Adrenal gland (tissue), 19 donors: ENCODE measurements at places on chromosomes 6 and 20.
A peak's percentile ranks its signal among the peaks of the same experiment; 100 is the strongest.

DNA sequence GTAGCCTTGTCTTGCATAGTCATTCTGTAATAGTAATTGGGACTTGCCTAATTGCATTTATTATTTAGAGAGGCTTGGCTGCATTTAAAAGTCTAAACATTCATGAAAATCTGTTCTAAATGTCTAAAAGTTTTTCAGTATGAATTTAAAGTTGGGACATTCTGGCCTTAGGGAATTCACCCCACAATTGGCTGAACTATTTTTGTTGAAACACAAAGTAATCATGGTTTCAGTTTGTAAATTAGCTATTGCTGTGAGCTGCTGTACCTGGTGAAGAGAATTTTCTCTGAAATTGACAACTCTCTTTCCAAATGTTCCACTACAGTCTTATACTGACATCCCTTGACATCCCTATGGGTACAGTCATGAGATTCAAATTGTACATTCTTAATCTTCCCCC is 253.0 kb downstream of the FARS2 start:
- no peak for DNase-seq

- no peak for DNase-seq
These were observed 6.1 kb upstream of the NANP start for GRCh38 chr20:25629816-25630499.

DNA sequence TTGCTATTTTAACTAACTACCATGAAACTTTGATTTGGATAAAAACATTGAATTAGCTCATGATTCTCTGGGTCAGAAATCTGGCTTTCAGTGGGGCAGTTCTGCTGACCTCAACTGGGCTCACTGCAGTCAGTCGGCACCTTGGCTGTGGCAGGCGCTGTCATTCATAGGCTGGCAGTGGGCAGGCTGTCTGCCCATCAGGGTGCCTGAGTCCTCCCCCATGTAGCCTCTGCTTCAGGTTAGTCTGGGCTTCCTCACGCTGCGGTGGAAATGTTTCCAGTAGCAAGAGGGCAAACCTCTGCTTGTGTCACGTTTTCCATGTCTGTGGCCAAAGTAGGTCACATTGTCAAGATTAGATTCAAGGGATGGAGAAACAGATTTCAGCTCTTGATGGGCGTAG is 251.0 kb upstream of the TCF21 start:
- no peak for DNase-seq

GRCh38 chr6:35725081-35725708 is 11.6 kb upstream of the ARMC12 start:
- DNase-seq, result no peak

DNA sequence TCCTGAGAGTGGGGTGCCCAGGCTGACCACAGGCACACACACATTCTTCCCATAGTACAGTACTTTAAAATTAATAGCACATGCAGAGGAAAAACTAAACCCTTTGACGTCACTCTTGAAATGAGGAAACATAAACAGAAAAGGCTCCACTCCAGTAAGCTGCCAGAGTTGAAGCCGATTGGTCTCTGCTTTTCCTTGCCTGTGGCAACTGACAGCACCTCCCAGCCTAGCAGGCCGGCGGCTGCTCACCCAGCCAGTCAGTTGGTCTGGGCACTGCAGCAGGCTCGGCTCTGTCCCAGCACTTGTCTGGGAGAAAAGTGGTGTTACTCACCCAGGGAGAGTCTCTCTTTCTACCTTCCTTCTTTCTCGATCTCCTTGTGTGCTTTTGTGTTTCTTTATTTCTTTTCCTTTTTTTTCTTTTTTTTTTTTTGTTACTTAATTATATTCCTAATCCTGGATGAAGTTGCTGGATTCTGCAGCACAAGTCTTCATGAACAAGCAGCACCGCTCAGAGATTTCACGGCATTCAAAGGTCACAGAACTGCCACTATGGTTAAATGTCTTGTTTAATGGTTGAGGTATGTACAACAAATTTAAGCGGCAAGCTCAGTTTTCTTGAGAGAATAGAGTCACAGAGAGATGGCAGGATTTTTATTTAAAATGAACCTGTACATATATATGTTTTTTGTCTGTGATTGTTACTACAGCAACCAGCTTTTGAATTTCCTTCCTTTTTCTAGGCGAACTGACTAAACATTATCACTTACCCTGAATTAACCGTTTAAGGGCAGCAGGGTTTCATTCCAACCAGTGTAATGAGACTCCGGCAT is at the start of gene PDE7B:
PDE7B (plus strand) TSS at position 260 of the 830 bp plus-strand sequence.
- peak; percentile 79 for DNase-seq

DNA sequence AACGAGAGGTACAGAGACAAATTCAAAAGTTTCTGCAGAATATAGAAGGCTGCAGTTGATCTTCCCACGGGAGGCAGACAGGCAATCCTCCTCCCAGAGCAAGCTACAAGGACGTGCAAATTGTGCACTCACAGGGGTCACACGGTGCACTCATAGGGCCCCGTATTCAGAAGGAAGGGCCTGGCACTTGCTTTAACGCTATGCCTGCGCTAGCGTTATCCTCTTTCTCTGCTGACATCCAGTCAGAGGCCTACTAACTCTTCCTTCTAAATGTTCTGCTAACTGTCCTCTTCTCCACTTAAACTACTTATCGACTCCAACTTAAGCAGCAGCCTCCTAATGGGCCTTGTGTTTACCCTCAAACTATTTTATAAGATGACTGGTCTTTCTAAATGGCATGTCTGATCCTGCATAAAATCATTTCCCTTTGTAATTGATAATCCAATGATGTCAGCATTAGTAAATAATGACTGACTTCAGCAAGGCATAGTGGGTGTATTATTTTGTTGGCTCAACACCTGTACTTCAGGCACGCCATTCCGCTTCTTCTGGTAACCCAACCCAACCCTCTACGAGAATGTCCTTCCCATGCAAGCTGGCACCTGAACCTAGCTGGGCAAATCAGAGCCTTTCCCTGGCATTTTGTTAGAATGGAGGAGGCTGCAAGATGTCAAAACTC is 2.2 kb downstream of the IFNGR1 start:
- DNase-seq, result no peak

GRCh38 chr6:131733376-131734016 is 22.7 kb upstream of the CTAGE9 start:
- DNase-seq, result peak; percentile 4

DNA sequence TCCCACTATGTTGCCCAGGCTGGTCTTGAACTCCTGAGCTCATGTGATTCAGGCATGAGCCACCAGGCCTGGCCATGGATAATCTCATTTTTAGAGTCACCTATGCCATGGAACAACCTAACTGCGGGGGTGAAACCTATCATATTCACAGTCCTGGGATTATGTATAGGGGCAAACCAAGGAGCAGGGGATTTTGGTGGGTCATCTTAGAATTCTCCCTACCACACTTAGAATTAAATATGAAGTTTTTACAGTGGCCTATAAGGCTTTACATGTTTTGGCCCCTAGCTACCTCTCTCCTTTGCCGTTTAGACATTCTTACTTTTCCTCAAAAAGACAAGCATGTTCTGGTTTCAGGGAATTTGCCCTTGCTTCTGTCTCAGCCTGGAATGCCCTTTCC is 20.6 kb upstream of the VEGFA start:
- DNase-seq, result no peak

GRCh38 chr6:23735151-23735550 is 390.9 kb upstream of the NRSN1 start:
- DNase-seq, result no peak

- DNase-seq, result no peak
These were observed 104.1 kb upstream of the AKIRIN2 start for GRCh38 chr6:87806099-87806498.

GRCh38 chr6:14075095-14075503 is 42.5 kb upstream of the CD83 start:
- peak; percentile 57 for DNase-seq

DNA sequence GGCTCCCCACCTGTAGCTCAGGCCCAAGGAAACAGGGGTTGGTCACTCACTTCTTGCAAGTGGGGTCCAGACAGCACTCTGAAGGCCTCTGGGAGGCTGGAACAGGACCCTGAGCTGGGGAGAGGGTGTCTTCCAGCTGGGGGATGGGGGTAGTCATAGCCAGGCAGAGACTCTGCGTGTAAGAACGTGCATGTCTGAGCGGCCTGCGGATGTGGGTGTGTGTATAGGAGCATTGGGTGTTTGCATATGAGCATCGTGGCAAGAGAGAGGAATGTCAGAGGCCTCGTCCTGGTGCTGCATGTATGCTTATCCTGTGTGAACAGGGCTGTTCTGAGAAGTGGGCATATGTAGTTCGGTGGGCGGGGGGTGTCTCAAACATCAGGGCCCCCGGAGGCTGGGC is 12.1 kb downstream of the BPIFB3 start:
- DNase-seq, result no peak

GRCh38 chr20:55761100-55761499 is 244.2 kb downstream of the CBLN4 start:
- no peak for DNase-seq

DNA sequence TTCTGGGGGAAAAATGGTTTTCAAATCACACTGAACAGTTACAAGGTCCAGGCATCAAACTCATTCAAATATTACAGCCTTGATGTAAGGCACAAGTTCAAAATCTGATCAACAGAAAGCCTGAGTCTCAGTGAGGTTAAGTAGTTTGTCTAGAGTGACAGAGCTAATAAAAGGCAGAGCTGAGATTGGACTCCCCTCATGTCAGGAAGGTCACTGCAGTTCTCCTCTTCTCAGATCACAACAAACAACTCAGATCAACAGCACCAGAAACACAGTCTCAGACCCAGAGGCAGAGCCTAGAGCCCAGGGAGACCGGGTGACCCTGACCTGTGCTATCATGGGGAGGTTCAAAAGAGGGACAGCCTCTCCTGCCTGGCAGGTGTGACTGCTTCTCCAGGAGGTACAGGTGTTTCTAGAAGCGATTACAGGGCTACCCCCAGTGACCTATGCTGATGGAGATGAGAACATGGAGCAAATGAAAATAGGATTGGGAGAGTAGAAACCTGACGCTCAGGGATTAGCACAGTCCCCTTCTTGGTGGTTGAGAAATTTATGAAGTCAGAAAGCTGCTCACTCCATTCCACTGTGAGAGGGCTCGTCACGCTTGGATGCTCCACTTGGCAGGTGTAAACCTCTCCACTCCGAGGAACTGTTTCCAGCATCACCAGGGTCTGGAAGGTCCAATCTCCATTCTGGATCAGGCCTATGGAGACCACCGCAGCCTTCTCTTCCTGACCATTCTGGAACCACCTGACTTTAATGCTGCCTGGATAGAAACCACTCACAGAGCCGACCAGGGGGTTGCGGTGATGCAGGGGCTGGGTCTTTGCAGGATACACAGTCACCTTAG is 24.3 kb upstream of the HLA-DRB5 start:
- DNase-seq, result no peak

GRCh38 chr6:18667612-18668011 is 280.5 kb downstream of the RNF144B start:
- DNase-seq, result no peak

GRCh38 chr6:43829470-43829869 is 59.5 kb downstream of the VEGFA start:
- no peak for DNase-seq

- DNase-seq, result no peak
These were observed 40.3 kb upstream of the OGFRL1 start for GRCh38 chr6:71248306-71248765.

GRCh38 chr6:6556161-6556737 is 32.3 kb upstream of the LY86 start:
- no peak for DNase-seq

GRCh38 chr6:99668036-99668705 is 61.5 kb downstream of the PRDM13 start:
- DNase-seq, result no peak

GRCh38 chr6:170011204-170012036 is 260.0 kb downstream of the ERMARD start:
- DNase-seq, result peak; percentile 32

DNA sequence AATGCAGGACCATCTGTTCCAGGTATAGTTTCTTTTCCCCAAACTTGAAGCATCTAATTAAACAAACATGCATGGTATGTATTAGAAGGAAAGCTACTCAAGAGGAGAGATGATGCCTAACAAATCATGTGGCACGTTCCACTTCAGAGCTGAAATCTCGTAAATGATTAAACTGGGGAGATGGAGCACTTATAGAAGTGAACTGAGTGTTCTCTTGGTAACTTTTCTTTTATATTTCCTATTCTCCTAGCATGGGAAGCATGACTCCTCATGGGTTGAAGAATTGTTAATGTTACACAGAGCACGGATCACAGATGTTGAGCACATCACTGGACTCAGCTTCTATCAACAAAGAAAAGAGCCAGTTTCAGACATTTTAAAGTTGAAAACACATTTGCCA is 61.1 kb downstream of the CCN2 start:
- DNase-seq, result no peak

GRCh38 chr20:1618954-1619540 is 762 bp downstream of the SIRPB1 start:
- DNase-seq, result no peak

GRCh38 chr6:101765281-101765680 is 371.8 kb downstream of the GRIK2 start:
- no peak for DNase-seq
